ENCODE measurements at places on chromosomes 7 and 10.

GRCh38 chr10:122939856-122940543 lies 14.0 kb downstream of the C10orf88 start:
- no peak for DNase-seq

GRCh38 chr10:130862626-130863025 lies 448.9 kb downstream of the TCERG1L start:
- DNase-seq = no peak

GRCh38 chr10:92598321-92598720 lies 5.4 kb downstream of the KIF11 start:
- no peak for DNase-seq

DNA sequence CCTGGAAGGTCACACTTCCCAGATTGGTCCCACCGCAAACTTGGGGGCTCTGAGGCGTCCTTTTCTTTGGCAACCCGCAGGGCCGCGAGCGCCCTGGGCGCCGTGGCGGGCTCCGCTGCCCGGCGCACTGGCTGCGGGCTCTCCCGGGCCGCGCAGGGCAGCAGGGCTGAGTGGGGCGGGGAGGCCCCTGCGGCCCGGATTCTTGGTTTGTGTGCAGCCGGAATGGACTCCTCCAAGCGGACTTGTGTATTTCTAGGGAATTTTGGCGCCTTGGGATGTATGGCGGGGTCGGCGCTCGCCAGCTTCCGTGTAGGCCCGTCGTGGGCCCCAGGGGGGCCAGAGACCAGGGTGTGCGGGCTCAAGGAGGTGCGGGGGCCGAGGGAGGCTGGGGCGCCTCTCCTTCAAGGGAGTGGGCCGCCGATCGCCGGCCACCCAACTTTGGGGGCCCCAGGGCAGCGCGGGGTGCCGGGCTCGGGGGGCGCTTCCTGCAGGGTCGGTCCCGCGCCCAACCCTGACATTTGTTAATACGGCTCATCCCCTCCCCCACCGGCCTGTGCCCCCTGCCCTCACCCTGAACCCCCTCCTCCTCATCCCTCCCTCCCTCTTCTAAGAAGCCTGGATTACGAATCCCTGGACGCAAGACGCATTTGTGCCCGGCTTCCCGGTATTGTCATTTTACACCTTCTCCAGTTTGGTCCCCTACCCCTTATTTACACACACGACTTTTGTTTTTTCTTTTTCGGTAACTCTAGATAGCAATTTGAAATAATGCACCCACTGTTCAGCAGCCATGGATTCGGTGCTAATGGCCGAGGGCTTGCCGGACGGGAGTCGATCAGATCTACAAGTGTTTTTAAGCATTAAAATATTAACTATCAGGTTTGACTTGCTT lies 2.5 kb downstream of the TCF7L2 start:
- peak; percentile 65 for DNase-seq

- DNase-seq = no peak
Observed at GRCh38 chr10:75079436-75080083, 31.9 kb upstream of the SAMD8 start.

DNA sequence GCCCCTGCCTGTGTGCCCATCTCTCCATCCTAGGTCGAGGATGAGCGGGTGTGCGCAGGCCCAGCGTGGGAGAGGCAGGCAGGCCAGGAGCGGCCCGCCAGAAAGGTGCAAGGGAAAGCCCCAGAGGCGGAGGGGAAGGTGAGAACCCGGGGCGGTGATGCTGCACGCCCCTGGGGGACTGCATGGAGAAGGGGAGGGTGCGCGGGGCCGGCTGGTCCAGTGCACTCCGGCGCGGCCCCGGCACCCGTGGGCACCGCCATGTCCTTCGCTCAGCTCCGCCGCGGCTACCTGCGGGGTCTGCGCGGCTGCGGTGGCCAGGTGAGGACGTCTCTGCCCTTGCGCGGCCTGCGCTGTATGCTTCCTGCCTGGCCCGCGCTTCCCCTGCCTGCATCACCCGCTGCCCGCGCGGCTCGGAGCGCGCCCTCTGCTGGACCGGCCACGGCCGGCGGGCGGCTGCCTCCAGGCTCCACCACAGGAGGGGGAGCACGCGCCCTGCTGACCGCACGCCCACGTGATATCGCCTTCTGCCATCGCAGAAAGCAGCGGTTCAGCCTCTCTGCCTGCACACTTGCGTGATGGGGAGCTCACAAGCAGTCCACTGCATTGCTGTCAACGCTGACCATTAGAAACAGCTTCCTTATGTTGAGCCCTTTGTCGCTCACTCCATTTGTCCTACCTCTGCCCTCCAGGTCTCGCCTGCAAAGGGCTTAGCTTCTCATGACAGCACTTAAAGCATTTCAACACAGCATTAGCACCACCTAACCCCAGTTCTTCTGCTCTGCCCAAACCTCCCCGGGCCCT lies 73.9 kb downstream of the CXCL12 start:
- peak; percentile 87 for DNase-seq

GRCh38 chr10:3867454-3868270 lies 82.7 kb upstream of the KLF6 start:
- DNase-seq = peak; percentile 52

GRCh38 chr10:93656155-93656554 lies 43.8 kb downstream of the PDE6C start:
- no peak for DNase-seq

GRCh38 chr7:85230623-85231022 lies 43.8 kb upstream of the SEMA3D start:
- no peak for DNase-seq

DNA sequence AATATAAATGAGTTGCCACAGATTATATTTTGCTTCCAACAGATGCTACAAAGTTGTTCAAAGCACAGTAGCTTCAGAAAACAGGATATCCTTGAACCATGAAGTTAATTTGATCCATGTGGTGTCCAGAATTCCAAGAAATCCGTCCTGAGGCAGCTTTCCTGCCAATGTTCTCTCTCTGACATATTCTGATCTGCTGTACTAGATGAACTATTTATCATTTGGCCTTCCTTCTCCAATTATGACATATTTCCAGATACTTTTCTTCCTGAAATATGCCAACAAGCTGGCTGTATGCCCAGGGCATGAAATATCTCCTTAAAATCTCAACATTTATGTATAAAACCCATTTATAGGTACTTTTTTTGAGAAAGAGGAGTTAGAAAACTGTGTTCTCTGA lies 141.1 kb downstream of the SPAG6 start:
- DNase-seq = no peak

DNA sequence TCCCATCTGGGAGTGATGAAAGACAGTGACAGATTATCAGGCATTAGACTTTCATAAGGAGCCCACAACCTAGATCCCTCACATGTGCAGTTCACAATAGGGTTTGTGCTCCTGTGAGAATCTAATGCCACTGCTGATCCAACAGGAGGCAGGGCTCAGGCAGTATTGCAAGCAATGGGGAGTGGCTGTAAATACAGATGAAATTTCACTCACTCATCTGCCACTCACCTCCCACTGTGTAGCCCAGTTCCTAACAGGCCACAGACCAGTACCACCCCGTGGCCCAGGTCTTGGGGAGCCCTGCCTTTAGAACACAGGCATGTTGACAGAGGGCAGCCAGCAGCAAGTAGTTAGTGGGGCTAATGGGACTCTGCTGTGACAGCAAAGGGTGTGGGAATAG lies 137.3 kb upstream of the NANOS1 start:
- DNase-seq = no peak

DNA sequence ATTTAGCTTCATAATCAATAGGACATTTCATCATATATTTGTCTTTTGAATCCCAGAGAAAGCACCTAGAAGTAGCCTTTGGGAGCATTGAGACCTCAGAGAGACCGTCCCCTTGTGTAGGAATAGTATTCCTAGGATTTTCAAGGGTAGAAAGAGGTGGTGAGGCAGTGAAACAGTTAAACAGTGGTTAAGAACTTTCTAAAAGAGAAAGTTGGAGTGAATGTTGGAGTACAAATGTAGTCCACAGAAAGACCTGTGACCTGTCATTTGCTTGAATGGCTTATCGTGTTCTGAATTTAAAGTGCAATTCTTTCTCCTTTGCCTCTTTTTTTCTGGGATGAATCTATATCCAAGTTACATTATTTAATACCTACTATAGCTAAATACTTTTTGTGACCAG lies 30.0 kb downstream of the GBF1 start:
- no peak for DNase-seq

DNA sequence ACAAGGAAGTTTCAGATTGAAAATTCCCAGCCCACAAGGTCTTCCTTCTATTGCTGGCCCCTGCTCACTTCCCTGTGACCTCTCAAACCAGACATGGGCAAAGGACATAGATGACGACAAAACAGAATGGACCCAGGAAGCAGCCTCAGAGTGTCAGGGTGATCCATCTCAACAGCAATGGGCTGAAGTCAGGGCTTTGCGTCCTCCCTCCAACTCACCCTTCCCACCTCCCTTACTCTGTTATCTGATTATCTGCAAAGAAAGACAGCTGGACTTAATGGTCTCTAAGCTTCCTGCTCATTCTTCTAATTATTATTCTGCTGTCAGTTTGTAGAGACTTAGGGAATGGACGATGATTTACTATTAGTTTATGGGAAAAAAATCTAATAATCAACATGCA lies 115.9 kb downstream of the PIP4K2A start:
- DNase-seq = no peak

GRCh38 chr10:110221044-110221720 lies 13.8 kb downstream of the MXI1 start:
- DNase-seq = no peak

GRCh38 chr7:40232242-40232893 lies 97.6 kb downstream of the SUGCT start:
- peak; percentile 67 for DNase-seq
